Stimulated activated CD8-positive, alpha-beta memory T cell treated with anti-CD3 and anti-CD28 coated beads, Interleukin-4, amount 100 ng/mL, for 4 hours (primary cell): ENCODE measurements at places on chromosomes 13 and 19.

GRCh38 chr13:101673360-101674105 lies 221.1 kb downstream of the ITGBL1 start:
- no peak for DNase-seq

- DNase-seq: no peak
These were observed 6.1 kb upstream of the GSK3A start for GRCh38 chr19:42248270-42249148.

GRCh38 chr19:46009530-46010510 lies 13.0 kb downstream of the PGLYRP1 start:
- peak; percentile 44 for DNase-seq

DNA sequence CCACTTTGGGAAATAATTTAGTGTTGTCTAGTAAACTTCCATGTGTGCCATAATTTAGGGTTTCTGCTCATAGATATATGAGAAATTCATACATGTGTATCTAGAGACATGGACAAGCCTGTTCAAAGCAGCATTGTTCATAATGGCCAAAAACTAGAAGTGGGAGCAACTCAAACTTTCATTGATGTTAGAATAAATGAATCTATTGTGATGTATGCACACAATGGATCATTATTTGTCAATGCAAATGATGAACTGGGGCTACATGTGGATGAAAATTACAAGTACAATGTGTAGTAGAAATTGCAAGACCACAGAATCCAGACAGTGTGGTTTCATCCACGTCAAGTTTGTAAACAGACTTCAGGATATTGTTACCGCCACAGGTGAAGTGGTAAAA lies 284.7 kb downstream of the SLC7A1 start:
- no peak for DNase-seq

- DNase-seq: no peak
These were observed 23.0 kb upstream of the ZNF536 start for GRCh38 chr19:30349131-30349730.

- DNase-seq: no peak
These were observed 18.6 kb downstream of the ZNF177 start for GRCh38 chr19:9381361-9381785.

GRCh38 chr19:56107626-56108351 lies 13.3 kb downstream of the ZNF787 start:
- DNase-seq: no peak

DNA sequence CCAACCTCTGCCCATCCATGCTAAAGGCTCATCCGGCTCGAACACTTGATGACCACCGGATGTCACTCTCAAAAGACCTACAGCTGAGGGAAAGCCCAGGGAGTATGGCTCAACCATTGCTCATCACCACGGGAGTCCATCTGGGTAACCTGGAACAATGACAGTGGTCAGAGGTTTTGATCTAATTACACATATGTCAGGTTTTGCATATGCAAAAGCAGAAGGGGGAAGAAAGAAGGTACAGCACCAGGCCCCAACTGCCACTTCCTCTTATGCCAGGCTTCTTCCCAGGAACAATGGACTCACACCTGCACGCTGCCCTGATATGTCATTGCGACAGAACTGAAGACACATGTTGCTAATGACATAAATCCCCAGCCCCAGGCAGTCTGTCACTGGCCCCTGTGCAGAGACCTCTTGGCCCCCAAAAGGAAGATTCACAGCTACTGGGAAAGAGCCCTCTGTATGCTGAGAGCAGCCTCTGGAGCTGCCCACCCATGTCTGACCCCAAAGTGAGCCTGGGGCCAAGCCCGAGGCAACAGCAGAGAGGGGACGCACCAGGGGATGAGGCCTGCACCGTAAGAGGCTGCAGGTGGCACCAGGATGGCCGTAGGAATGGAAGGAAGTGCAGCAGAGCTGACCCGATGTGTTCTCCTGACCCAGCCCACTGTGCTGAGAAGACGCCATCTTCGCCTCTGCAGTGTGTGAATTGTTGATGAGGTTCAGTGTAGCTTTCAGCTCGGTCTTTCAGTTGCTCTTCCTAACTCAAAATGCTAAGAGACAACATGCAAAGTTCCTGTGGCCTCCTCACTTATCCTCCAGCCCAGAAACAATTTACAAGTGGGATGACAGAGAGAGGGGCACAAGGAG lies 26.3 kb downstream of the EPS15L1 start:
- no peak for DNase-seq

DNA sequence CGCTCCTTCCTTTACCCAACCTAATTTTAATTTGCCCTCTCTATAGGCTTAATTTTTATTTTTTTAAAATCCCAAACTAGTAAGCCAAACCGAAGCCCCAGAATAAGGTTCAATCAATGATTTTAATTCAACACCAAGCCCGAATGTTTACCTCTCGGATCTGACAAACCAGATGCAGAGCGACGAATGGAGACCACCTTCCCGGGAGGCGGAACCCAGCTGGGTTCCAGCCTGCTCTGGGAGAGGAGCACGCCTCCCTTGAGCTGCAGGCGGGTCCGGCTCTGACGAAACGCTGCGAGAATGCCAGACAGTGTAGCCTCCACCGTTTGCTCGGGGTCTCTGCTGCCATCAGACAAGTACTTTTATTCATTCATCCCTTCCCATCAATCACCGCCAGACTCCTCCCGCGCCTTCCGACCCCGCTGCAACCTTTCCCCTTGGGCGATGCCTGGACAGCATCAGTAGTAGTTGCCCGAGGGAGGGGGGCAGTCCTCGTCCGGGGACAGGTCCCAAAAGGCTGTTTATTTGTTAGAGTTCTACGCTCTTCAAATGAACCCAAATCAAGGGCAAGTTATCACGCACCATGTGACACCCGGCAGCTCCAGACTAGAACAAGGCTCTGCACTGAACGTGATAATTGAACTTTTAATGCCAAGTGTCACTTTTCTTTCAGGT lies 752 bp upstream of the EDNRB start:
- no peak for DNase-seq

- DNase-seq: no peak
These were observed 24.4 kb downstream of the MARK4 start for GRCh38 chr19:45275370-45275971.

GRCh38 chr19:41957838-41958366 lies 1.2 kb downstream of the RABAC1 start:
- DNase-seq: no peak

- DNase-seq: no peak
These were observed 9.5 kb downstream of the HOMER3 start for GRCh38 chr19:18931316-18932162.

DNA sequence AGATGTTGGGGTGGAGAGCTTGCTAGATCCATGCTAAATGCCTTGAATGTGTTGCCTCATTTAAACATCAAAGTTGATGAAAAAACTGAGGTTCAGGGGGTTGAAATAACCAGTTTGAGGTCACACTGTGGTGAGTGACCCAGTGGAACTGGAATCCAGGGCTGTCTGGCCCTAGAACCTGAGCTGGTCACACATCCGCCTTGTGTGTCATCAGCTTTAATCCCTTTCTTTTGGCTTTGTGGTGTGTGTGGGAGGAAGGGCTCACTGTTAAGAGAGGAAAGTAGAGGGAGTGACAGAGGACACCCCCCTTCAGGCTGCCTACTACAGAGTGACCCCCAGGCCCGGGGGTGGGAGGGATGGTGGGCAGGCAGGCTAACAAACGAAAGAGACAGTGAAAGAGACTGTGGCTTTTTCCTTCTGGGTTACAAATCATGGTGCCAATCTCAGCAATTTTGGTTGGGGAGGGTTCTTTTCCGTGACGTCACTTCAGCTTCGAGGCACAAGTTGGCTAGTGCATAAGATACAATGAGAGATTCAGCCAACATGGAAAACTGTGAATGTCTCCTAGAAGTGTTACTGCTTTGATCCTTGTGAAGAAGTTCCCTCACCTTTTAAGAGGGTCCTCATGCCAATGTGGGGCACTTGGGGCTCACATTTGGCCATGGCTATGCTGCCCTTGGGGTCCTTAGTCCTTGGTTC lies 164.9 kb downstream of the DLEU7 start:
- no peak for DNase-seq

- DNase-seq: no peak
These were observed 102.0 kb downstream of the KDM4B start for GRCh38 chr19:5070930-5071329.

- no peak for DNase-seq
These were observed 8.9 kb upstream of the SLC15A1 start for GRCh38 chr13:98761126-98761985.

GRCh38 chr13:98504371-98504963 lies 72.4 kb downstream of the STK24 start:
- DNase-seq: no peak

GRCh38 chr19:10800488-10800887 lies 35.5 kb downstream of the TMED1 start:
- no peak for DNase-seq

- no peak for DNase-seq
These were observed 796.8 kb upstream of the KLHL1 start for GRCh38 chr13:70905035-70905434.

DNA sequence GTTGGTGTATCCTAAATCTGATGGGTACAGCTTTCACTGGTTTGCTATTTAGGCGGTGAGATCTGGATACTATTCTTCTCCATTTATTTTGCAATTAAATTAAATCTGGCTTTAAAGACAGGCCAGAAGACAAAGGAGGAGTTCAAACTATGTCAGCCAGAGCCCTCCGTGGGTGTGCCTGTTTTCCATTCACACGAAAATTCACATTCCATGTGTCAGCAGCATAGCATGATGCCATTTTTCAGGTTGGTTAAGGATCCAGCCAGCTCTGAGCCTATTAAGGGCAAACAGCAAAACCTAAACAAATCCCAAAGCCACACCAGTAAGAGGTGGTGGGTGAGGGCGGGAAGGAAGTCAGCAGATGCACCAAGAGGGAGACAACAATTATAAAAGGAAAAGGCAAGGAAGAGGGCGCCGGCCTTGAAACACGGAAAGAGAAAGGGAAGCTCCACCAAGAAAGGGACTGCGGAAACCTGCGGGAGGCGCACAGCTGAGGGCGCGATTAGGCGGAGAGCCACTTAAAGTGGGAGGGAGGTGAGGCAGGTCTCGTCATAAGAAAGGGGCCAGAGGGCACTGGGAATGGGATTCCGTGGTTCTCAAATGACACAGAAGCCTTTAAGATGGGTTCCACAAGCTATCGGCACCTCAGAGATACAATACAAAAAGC lies 43.0 kb downstream of the CARS2 start:
- DNase-seq: no peak

GRCh38 chr19:19361075-19361594 lies 40.5 kb downstream of the MAU2 start:
- peak; percentile 31 for DNase-seq

GRCh38 chr13:99028890-99029289 lies 51.0 kb upstream of the DOCK9 start:
- no peak for DNase-seq

- DNase-seq: no peak
These were observed 346.6 kb downstream of the TBC1D4 start for GRCh38 chr13:75135325-75135825.

GRCh38 chr13:98175043-98175442 lies 2.0 kb downstream of the RNF113B start:
- no peak for DNase-seq

DNA sequence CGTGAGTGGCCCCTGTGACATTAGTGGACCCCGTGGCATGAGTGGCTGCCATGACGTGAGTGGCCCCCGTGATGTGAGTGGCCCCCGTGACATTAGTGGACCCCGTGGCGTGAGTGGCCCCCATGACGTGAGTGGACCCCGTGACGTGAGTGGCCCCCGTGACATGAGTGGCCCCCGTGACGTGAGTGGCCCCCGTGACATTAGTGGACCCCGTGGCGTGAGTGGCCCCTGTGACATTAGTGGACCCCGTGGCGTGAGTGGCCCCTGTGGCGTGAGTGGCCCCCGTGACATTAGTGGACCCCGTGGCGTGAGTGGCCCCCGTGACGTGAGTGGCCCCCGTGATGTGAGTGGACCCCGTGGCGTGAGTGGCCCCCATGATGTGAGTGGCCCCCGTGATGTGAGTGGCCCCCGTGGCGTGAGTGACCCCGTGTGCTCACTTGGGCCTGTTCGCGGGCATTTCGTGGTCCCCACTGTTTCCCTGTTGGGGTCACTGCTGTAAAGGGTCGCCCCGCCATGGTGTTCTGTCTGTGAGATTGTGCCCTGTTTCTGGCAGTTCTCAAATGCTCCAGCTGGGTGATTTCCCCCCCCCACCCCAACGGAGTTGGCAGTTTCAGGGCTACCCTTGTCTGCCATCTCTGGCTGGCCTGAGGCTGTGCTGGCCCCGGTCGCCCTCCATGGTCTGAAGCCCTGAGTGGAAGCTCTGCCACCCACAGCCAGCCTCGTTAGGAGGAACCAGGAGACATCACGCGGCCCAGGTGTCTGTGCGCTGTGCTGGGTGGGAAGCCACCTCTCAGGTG lies 64.2 kb downstream of the MCF2L start:
- DNase-seq: no peak

DNA sequence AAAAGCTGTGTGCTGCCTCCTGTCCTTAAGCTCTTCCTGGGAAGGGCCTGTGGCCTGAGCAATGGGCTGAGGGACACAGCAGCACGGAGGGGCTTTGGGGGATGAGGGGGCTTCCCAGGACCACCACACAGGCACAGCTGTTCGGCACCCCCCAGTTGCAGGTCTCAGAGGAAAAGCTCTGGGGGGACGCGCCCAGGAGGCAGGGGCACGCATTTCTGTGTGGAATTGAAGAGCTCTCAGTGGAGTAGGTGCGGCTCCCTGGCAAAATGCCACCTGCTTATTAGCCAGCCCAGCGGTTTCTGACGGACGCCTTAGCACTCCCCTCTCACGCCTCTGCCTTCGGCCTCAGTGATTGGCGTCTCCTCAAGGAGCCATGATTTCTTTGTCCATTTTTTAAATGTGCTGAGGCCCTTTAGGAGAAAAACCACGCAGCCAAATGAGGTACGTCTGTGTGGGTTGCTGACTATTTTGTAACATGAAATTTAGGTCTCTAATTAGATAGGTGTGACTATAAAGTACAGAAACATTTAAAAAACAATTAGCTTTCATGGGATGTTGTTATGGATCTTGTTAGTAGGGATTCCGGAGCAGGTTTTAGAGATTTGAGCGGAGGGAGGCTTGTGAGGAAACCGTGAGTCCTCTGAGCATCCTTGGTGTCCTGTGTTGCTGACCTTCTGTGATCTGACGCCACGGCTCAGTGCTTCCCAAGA lies 4.0 kb downstream of the MCF2L start:
- DNase-seq: no peak

DNA sequence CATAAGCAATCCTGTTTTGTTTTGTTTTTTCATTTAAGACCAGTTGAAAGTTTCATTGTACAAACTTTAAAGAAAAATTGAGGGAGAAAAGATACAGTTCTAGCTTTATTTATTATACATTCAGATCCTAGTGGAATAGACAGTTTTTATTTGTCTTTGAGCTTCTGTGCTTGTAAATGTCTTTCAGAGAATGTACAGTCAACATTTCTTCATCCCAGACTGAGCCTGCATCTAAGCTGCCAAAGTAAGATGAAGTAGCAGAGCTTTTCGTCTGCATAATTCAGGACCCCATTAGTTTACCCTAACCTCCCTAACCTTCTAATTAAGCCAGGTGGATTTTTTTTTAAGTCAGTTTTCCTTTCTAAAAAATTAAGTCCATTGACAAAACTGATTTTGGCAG lies 516.7 kb upstream of the HTR2A start:
- no peak for DNase-seq
